Activated T-cell treated with anti-CD3 and anti-CD28 coated beads, Interleukin-2, amount 50 U/mL, for 48 hours (primary cell): ENCODE measurements at places on chromosomes 4 and X.

- no peak for DNase-seq
Measured at GRCh38 chr4:46051392-46051791, 72.5 kb downstream of the GABRG1 start.

DNA sequence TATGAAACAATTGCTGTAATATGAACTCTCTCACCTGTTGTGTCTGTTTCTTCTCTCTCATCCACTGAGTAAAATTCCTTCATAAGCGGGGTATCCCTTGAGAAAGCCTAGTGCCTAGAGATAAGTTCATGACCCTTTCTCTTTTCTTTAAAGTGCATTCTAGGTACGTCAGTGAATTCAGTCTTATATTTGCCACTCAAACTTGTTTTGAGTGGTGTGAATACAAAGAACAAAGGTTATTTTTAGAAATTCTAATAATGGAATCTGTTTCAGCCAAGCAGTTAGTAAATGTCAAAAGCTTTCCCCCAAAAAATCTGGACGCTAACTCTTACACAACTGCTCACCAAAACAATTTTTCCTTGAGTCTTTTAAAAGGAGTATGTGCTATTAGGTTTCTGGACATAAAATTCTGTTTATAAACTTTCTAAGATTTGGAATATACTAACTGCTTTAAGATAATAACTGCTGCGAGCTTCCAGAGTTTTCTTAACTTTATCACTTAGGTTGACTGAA lies 112.0 kb downstream of the VEGFC start:
- no peak for DNase-seq

DNA sequence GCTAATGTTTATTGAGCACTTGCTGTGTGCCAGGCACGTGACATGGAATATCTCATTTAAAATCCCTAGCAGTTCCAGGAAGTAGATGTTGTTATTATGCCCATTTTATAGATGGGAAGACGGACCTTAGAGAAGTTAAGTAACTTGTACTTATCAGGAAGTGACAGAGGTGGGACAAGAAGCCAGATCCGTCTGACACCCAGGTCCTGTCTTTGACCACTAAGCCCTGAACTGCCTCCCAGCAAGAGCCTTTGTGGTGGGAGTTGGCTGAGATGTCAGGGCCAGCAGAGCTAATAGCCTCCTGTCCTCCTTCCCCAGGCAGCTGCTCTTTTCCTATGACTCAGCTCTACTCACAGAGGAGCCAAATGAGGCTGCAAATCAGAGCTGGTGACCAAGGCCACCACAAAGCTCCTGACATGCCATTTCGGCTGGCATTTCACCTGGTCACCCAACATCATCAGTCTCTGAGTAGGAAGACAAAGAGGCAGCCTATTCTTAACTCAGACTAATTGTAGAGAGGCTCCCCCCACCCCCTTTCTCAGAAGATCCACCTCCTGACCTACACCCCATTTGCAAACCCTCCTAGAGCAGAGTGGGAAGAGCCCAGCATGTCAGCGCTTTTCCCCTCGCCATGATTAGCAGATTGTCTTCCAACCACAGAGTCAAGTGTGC lies 175.1 kb upstream of the KIT start:
- no peak for DNase-seq

DNA sequence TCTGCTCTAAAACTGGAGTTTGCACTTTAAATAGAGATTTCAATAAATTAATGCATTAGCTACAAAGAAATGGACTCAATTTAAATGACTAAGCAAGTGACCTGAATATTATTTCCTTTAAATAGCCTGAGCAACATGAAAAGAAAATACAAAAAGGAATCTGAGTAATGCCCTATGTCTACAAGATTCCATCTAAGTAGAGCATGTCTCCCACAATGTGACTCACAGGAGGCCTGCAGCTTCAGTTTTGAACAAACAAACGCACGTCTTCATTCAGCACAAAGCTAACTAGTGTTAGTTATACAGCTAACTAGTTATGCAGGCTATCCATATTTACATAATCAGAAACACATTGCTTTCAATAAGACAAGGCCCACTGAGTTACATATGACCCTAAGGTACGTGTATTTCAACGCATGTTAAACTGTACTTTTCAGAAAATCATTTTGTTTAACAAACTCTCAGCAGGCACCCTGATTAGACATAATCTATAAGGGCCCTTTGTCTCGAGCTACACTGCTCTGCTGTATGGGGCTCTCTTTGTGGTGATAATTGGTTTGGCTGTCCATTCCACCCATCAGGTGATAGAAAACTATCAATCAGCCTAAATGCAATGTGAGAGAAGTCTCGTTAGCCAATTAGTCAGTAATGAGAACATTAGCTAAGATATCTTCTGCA lies 116.5 kb downstream of the MAML3 start:
- no peak for DNase-seq

- DNase-seq = no peak
Measured at GRCh38 chrX:42098900-42099299, 175.5 kb upstream of the CASK start.

GRCh38 chr4:24209906-24210305 lies 320.1 kb upstream of the PPARGC1A start:
- DNase-seq = no peak

DNA sequence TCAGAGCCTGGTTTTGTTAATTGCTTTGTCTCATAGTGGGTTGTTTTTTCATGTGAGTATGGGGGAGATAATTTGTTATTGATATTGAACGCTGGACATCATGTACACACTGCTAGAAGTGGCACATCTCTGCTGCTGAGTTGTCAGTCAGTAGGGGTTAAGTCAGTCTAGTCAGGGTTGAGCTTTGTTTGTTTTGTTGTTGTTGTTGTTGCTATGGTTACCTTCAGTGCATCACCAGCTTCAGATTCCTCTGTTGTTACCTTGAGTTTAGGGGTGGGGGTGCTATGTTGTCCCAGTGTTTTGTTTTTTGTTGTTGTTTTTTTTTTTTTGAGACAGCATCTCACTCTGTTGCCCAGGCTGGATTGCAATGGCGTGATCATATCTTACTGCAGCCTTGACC lies 9.9 kb downstream of the YIPF6 start:
- DNase-seq = no peak

DNA sequence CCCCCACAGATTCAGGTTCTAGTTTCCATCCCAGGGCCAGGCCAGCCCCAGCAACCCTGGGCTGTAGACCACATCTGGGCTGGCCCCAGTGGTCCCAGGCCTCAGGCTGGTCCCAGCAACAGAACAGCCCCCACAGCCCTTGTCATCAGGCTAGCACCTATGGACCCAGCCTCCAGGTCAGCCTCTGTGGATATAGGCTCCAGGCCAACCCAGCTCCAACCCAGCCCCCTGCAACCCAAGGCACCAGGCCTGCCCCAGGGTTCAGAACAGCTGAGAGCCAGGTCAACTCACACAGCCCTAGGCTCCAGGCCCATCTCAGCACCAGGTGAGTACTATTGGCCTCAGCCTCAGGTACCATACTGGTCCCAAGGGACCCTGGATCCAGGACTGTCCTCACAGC lies 155.3 kb downstream of the PWWP3B start:
- no peak for DNase-seq

DNA sequence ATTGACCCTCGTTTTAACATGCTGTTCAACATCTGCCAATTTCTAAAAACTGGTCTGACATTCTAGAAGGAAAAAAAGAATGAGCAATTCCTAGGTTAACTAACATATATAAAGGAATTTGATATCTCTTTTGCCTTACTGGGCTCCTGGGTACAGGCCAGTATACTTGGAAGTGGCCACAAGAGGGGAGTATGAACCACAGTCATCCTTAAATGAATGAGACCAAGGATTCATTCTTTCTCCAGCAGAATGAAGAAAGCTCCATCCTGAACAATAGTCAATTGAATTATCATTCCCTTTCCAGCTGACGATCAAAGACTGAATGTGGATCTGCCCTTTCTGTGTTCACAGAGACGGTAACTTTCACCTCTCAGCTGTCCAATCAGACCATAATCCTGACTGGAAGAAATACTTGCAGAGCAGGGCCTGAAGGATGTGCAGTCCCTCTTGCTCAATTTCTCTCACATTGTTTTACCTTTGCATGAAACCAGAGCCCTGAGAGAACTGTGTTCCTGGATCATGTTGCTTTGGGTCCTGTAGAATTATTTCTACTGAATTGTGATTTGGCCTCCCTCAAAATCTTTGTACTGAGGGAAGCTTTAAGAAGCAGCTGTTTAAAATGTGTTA lies 14.8 kb upstream of the SPARCL1 start:
- no peak for DNase-seq

GRCh38 chrX:13815664-13816063 lies 1.2 kb downstream of the GPM6B start:
- DNase-seq = no peak

GRCh38 chrX:17497193-17497592 lies 122.2 kb downstream of the NHS start:
- no peak for DNase-seq

GRCh38 chr4:137536789-137537561 lies 4.7 kb upstream of the PCDH18 start:
- DNase-seq = no peak

- no peak for DNase-seq
Measured at GRCh38 chrX:86028681-86029080, 18.7 kb downstream of the CHM start.

DNA sequence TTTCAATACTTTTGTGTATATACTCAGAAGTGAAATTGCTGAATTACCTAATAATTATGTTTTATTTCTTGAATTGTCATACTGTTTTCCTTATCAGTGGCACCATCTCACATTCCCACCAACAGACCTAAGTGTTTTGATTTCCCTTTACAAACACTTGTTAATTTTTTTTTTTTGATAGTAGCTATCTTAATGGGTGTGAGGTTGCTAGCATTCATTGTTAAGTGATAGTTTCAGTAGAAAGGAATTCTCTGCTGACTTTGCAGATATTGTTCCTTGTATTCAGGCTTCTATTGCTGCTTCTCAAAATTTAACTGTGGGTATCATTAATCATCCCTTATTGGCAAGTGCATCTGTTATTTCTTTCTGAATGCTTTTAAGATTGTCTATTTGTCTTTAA lies 927.5 kb upstream of the SLIT2 start:
- DNase-seq = no peak

DNA sequence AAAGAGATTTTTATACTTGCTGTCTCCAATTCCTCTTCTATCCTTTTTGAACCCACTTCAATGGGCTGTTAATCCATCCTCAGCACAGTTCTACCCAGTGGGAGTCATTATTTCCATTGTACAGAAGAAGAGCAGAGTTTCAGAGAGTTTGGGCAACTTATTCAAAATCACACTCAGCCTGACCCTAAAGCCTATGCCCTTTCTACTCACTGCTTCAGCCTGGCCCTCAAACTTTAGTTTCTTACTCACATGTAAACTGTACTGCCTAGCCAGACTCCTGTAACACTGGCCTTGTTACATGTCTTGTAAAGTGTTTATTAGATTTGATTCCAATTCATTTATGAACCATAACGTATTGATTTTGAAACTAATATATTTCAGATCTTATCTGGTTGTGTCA lies 25.1 kb upstream of the USO1 start:
- DNase-seq = no peak

DNA sequence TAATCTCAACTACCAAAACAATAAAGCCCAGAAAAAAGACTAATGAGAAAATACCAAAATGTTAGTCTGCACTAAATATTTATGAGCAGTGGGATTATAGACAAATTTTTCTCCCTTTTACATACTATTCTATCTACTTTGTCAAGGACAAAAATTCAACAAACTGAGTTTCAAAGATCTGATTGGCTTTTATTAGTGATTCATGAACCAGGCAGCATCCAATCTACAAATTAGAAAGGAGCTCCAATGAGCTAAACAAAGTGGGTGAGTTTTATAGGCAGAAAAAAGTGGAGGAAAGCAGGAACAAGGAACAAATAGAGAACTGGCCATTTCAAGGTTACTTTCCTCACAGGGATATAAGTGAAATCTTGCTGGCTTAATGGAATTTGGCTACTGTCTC lies 24.4 kb upstream of the SH3KBP1 start:
- no peak for DNase-seq

DNA sequence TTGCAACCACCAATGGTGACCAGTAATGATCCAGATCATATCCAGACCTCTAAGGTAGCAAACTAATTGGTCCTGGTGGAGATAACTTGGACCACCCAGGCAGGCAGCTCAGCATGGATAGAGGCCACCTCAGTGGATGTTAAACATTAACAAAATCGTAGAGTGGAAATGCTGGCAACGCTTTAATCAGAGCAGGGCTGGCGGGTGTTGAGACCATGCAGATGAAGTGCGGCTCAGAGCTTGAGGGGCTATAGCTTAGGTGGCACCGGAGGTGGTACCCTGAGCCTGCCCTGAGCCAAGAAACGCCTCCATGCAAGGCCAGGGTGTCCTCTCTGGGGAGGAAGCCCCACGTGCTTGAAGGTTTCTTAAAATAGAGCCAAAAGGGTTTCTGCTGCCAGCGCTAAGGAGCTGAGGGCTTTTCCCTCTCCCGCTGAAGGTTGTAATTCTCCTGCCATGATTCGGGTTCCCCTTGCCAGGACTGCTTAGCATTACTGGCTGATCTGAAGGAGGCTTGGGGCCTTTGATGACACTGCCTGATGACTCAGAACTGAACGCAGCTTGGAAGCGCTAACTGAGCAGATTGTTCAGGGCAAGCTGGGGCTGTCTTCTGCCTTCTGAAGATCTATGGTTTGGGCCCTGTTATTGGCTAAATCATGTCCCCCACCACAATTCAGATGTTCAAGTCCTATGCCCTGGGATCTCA lies 177.8 kb upstream of the ATP6AP2 start:
- no peak for DNase-seq

GRCh38 chr4:102754044-102754443 lies 6.7 kb downstream of the MANBA start:
- DNase-seq = no peak

DNA sequence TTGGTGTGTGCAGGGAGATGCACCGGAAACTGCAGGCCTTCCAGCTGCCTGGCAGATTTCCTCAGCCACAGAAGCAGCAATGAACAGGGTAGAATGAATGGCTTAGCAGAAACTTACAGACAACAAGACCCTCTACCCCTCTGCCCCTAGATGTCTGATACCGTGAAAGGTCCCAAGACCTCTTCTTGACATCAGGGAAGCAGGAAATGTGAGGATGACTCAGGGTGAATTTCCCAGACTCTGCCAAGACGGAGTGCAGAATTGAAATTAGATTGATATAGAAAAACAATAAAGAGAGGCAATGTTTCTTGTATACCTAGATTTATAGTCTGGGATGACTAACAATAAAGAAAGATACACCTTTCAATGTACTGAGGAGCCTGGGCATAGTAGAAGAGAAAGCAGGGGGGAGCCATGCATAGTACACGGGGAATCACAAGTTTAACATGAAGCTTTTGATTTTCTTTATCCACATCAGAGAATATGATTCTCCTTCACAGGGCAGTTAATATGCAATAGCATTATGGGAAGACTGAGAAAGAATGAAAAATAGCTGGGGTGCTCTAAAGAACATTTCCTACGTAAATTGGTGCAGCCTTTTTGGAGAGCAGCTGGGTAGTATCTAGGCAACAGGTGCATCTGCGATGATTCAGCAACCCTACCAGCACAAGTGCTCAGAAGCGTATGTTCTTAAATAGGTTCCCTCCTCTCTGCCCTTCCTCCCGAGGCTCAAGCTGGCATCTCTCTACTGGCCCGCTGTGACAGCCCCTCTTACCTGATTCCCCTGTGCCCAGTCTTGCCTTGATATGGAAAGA lies 18.3 kb upstream of the CXCR3 start:
- DNase-seq = no peak

- DNase-seq = no peak
Measured at GRCh38 chr4:84529169-84529751, 30.2 kb upstream of the NKX6-1 start.

GRCh38 chr4:24131954-24132673 lies 242.3 kb upstream of the PPARGC1A start:
- DNase-seq = no peak

- DNase-seq = no peak
Measured at GRCh38 chr4:6272863-6273660, 3.4 kb downstream of the WFS1 start.

- no peak for DNase-seq
Measured at GRCh38 chrX:18210470-18210869, 10.2 kb downstream of the BEND2 start.

- no peak for DNase-seq
Measured at GRCh38 chr4:48725414-48725813, 54.7 kb downstream of the FRYL start.
